ENCODE measurements at places on chromosomes 6 and 20.

DNA sequence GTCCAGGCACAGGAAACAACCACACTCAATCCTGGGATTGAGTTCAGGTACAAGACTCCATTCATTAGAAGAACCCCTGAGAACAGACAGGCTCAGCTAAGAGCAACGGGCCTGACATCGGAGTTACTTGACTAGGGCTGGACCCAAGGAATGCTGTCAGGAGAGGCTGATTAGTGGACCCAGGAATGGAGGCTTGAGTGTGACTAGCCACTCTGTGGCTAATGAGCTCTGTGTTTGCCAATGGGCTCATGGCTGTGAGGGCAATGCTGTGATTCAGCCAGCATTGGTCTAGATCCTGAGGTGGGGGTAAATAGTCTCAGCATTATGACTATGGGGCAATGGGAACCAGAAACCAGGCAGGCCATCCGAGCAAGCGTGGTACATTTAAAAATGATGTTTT, 71.8 kb downstream of the RIOK1 start:
- DNase-seq, result no peak

DNA sequence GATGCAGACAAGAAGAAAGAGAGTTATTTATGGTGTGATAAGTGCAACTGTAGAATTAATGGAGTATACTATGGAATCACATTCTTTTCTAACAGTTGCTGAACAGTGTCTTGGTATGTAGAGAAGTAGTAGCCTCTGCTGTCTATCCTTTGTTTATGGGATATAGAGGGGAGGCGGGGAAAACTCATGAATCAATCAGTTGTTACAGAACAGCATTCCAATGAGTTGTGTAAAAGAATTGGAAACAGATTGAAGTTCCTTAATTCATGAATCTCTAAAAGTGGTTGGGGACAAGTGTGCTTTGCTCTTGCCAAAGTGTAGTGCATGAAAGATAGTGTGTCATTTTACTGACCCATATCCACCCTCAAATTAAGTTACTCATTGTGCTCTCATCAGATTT, 77.7 kb downstream of the FLRT3 start:
- no peak for DNase-seq

- DNase-seq, result no peak
Measured at GRCh38 chr6:129195643-129196042, 312.7 kb downstream of the LAMA2 start.

GRCh38 chr6:43181942-43182860, at the start of gene CUL9:
TSS of gene CUL9 (plus strand) at chr6:43182196. CDS start at chr6:43184311, 2,115 bp downstream.
- peak; percentile 72 for DNase-seq

DNA sequence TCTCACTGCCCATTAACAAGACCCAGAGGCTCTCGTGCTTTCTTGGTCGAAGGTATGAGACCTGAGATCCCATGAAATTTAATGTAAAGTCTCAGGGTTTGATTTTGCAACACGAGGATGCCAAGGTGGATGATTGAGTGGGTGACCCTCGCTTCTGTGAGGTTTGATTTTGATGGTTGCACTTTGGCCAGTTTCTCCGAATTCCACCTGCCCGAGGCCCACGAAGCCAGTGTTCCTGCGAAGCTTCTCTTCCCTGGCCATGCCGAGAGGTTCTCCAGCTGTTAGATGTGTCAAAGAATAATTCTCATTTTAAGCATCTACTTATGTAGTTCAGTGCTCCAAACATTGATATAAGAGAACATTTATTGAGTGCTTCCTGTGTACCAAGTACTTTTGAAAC, at the start of gene KIF25:
Gene KIF25 (plus strand): TSS at position 30 of the 400 bp plus-strand sequence. CDS start 31,915 bp downstream, outside the sequence.
- DNase-seq, result no peak

GRCh38 chr6:7543789-7544424, 2.4 kb downstream of the DSP start:
- DNase-seq, result no peak

DNA sequence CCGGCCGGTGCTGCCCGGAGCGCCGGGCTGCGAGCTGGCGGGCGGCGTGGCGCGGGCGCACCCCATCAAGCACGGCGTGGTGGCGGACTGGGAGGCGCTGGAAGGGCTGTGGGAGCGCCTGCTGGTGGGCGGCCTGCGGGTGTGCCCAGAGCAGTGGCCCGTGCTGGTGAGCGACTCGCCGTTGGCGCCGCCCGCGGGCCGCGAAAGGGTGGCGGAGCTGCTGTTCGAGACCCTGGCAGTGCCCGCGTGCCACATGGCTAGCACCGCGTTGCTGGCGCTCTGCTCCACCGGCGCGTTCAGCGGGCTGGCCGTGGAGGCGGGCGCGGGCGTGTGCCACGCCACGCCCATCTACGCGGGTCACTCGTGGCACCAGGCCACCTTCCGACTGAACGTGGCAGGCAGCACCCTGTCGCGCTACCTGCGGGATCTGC, 517 bp downstream of the ACTL10 start:
- peak; percentile 30 for DNase-seq

DNA sequence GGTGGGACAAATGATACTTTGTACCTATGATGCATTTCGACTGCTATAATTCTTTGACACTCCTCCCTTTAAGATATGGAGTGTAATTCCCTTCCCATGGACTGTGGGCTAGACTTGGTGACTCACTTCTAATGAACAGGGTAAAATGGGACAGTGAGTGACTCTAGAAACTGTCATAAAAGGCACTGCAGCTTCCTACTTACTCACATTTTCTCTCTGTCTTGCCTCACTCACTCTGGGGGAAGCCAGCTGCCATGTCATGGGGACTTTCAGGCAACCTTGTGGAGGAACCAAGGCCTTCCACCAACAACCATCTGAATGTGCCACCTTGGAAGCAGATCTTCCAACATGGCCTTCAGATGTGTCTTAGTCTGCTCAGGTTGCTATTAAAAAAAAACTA, 12.9 kb upstream of the GFOD1 start:
- no peak for DNase-seq

GRCh38 chr6:156597095-156597494, 180.1 kb upstream of the ARID1B start:
- no peak for DNase-seq

DNA sequence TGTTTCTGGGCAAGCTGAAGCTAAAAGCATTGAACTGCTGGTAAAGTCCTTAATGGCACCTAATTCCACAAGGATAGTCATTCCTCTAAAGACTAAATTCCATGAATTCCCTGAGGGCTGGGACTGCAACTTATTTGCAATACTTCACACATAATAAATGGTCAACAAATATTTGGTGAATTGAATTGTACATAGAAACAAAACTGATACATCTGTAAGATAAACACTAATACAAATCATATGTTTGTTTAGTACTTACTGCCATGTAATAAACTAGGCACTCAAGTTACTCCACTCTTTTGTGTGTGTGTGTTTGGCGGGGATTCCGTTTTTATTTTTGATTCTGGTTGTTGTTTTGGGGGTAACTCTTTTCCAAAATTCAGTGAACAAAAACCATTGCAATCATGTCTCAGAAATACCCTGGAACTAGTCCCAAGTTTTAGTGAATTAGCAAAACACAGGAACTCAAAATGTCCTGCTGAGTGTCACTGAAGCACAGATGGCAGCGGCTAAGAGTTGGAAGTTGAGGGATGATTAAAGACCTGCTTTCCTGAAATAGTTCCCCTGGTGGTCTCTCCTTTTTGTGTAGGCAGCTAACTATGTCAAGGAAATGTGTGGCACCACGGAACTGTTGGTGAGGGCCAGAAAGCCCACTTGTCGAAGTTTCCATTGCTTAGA, 74.8 kb upstream of the SNRPB2 start:
- no peak for DNase-seq

- DNase-seq, result no peak
Measured at GRCh38 chr6:128803911-128804310, 79.0 kb upstream of the LAMA2 start.

- DNase-seq, result no peak
Measured at GRCh38 chr20:53880108-53880641, 190.2 kb downstream of the BCAS1 start.

DNA sequence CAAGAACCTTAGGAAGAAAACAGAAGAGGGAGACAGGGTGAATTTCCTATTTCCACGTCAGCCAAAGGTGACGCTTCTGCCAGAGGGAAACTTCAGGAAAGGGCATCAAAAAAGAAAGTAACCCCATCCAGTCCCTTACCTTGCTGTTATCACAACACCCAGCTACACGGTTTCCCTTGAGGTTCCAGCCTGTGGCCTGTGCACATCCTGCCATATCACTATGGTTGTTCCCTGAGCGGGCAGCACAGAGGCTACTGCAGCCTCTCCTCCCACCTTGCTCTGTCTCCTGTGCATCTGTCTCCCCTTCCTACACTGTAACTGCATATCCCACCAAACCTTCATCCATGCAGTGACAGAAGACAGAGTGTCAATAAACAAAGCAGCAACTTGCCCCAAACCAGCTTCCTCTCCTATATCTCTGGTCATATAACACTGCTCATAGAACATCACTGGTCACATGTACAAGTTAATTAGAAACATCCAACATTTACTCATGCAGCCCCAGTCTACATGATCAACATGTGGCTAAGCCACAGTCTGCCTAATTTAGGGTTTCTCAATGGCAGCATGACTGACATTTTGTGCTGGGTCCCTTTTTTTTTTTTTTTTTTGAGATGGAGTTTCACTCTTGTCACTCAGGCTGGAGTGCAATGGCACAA, 54.7 kb downstream of the GFOD1 start:
- no peak for DNase-seq

GRCh38 chr20:18702736-18703135, 110.8 kb upstream of the SCP2D1 start:
- DNase-seq, result no peak

DNA sequence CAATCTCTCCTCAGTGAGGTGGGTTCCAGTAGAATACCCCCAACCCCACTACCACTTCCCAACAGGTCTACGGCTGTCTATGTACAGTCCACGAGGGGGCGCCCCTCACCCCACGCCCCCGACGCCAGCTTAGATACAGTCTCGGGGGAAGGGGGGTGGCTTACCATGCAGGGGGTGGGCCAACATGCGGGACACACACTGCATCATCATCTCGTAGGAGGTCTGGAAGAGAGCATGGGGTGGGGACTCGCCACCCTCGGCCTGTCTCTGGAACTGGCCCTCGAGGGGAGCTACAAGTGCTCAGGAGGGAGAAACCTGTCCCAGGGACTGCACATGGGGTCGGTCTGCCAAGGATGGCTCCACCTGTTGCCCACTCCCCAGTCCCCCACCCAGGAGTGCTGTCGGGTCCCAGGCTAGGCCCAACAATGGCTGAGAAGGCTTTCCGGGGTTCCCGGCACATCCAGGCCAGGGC, 8.5 kb downstream of the MTCH1 start:
- DNase-seq, result no peak

DNA sequence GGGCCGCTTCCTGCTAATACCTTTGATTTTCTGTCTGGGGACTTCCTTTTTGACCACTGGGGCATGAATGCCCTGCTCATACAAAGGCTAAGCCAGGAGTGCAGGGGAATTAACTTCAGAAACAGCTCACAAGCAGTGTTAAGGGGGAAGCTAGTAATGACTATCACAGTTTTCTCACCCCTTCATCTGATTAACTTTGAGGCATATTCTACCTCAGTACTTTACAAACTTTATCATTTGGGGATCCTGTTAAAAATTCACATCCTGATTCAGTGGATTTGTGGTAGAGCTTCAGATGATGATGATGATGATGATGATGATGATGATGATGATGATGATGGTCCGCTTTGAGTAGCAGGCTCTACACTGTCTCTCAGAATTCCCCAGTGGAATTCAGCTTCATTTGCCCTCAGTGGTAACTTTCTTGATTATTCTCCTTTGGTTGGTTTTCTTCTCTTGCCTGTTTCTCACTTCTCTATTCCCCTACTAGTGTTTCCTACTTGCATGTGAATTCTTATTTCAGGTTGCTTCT, 78.4 kb upstream of the TMEM170B start:
- DNase-seq, result no peak

- DNase-seq, result no peak
Measured at GRCh38 chr6:12529364-12530019, 187.1 kb upstream of the PHACTR1 start.

DNA sequence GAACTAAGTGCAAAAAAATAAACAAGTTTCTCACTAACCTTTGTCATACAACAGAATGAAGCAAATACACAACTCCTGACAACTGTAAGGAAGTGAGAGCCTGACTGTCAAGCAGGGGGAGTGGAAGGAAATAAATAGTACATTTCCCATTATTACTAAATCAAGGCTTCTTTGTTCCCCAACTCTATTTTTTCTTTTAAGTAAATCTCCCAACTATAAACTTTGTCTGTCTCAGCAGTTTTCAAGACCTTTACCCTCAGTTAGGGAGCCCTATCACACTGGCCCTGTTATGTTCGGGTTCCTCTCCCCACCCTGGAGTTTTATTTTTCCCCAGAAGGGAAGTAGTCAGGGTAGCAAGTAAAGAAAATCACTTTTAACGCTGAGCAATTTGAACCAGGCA, 24.1 kb upstream of the IPCEF1 start:
- DNase-seq, result no peak

- DNase-seq, result no peak
Measured at GRCh38 chr20:25076731-25077609, 5.0 kb downstream of the VSX1 start.

DNA sequence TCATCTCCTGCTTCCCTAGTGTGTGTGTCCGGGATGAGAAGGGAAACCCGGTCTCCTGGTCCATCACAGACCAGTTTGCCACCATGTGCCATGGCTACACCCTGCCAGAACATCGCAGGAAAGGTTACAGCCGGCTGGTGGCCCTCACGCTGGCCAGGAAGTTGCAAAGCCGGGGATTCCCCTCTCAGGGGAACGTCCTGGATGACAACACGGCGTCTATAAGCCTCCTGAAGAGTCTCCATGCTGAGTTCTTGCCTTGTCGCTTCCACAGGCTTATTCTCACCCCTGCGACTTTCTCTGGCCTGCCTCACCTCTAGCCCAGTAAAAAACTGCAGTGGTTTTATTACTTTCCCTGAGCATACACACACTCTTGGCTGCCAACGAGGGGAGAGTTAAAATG, 23.9 kb upstream of the C6orf141 start:
- DNase-seq, result no peak

- no peak for DNase-seq
Measured at GRCh38 chr20:63748070-63748933, 8.7 kb downstream of the SLC2A4RG start.

DNA sequence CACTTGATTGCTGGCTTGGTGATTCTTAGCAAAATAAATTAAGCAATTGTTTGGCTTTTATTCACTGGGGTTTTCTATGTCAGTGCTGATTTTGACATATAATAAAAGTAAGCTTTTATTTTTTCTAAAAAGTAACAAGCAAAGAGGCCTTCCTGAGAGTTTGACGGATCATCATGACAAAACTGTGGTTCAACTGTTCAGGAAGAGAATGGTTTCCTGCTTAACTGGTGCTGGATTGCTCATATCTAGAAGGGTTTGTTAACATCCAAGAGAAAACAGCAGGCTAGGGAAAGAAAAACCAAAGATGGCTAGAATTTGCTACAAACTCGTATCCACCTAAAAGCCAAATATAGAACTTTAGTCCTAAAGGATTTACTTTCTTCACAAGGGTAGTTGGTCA, 21.2 kb downstream of the SERPINB1 start:
- no peak for DNase-seq

Measured in activated CD4-positive, alpha-beta T cell treated with anti-CD3 and anti-CD28 coated beads for 24 hours (primary cell).